ENCODE measurements at places on chromosomes 4 and X.

DNA sequence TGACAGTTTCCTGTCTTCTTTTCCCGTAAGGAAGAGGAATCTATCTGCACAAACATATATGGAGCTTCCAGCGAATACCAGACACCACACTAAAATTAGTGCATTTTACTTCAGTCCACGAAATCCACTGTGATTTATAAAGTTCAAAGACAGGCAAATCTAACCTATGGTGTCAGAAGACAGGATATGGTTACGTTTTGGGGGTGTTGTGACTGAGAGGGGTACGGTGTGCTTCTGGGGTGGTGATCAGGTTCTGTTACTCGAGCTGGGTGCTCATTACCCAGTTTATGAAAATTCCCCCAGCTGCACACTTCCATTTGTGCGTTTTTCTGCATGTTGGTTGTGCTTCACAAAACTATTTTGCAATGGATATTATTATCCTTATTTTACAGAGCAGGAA, 10.3 kb downstream of the VGLL1 start:
- DNase-seq, result no peak

GRCh38 chr4:89254847-89255246, 52.8 kb downstream of the GPRIN3 start:
- DNase-seq, result peak; percentile 36

DNA sequence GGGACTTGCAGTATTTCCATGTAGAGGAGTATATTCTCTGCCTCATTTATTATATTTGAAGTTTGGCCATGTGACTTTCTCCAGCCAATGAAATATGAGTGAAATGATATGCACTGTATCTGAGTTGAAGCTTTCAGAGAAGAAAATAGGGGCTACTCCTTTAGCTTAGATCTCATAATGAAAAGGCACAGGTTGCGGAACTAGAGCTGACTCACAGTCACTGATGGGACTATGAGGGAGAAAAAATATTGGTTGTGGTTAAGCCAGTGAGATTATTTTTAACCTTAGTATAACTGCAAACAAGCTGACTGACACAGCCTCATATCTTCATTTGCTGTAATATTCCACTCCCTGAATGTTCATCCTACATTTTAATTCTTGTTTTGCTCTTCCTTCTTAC, 1104.3 kb downstream of the RPA4 start:
- no peak for DNase-seq

DNA sequence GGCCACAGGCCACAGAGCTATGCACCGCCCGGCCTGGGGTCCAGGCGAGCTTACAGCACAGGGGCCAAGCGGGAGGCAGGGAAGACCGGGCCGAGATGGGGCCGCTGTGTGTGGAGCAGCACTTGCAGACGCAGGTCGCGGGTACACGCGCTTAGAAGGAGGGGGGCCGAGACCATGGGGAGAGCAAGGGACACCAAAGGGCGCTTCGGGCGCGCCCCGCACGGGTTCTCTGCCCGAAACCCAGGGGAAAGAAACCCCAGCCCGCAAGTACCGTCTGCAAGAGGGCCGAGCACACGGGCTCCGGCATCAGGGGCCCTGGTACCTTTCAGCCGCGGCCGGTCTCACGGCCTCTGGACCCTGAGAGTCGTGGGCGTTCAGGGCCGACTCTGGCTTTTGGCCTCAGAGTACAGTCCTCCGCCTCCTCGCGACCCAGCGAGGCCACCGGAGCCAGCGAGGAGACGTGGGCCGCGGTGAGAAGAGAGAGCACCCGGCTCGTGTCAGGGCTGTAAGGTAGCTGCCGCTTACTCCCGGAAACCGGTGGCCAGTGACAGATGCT, 342 bp downstream of the EOLA2 start:
- DNase-seq, result no peak

DNA sequence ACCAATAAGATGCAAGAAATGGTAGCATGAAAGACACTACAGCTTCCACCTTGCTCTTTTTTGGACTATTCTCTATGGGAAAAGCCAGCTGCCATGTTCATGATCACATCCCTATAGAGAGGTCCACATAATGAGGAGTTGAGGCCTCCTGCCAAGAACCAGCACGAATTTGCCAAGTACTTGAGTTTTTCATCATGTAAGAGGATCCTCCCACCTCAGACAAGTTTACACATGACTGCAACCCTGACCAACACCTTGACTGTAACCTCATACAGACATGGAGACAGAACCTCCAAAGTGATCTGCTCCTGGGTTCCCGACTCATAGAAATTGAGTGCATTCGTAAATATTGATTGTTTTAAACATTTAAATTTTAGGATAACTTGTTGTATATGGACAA, 135.2 kb upstream of the TSPAN5 start:
- DNase-seq, result no peak

- peak; percentile 31 for DNase-seq
Observed at GRCh38 chr4:102843938-102844337, 16.6 kb upstream of the UBE2D3 start.

- DNase-seq, result no peak
Observed at GRCh38 chr4:30815685-30816084, 95.5 kb downstream of the PCDH7 start.

- DNase-seq, result no peak
Observed at GRCh38 chr4:95156452-95156765, 392.4 kb downstream of the UNC5C start.

- DNase-seq, result no peak
Observed at GRCh38 chr4:74410272-74410671, 34.7 kb upstream of the AREG start.

GRCh38 chrX:45134315-45134731, 66.4 kb downstream of the DIPK2B start:
- DNase-seq, result no peak

DNA sequence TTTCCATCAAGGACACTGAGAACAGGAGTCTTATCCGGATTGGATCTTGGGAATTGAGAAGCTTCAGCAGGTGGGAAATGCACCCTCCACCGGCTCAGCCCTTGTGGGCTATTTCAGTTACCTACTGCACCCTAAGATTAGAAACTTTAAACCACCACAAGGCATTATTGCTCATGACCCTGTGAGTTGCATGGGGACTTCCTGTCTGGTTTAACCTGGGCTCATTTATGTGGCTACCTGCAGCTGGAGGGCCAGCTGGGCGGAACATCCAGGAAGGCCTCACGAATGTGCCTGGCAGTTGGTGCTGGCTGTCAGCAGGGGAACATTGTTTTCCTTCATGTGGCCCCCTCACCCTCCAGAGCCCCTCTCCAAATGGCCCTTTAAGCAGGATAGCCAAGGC, 164.1 kb downstream of the DEFB131A start:
- DNase-seq, result no peak

- no peak for DNase-seq
Observed at GRCh38 chrX:140765043-140765784, 55.7 kb downstream of the LINC00632 start.

DNA sequence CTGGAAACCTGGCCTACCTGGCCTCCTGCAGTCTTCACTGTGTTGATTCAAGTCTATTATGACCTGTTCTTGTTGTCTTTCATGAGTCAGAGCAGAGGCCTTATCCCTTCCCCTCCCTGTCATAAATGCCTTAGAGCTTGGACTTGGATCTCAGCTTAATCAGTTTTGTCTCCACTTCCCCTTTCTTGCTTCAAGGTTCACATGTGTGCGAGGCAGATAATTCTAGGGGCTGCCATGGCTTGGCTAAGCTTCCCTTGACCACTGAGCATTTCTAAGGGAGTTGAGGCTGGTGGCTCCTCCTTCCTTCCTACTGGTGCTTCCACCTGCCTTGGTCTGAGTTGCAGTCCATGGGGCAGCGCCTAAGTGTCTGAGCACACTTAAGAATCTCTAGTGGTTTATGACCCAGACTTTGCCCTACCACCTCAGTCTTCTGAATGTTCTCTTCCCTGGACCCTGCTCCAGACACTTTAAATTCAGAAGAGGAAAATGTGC, 1.7 kb upstream of the HEPH start:
- no peak for DNase-seq

- DNase-seq, result no peak
Observed at GRCh38 chrX:45872480-45872879, 671.8 kb upstream of the DIPK2B start.

GRCh38 chrX:126825566-126826193, 6.2 kb downstream of the PRR32 start:
- DNase-seq, result no peak

GRCh38 chrX:103276581-103277002, at the start of gene TCEAL5:
Gene TCEAL5 (minus strand): TSS chrX:103276750. CDS start chrX:103274563, 2,187 bp downstream.
- DNase-seq, result no peak

- DNase-seq, result peak; percentile 43
Observed at GRCh38 chr4:122639181-122639580, 18.3 kb upstream of the IL21 start.

GRCh38 chr4:17502756-17503155, 9.1 kb downstream of the QDPR start:
- peak; percentile 16 for DNase-seq

DNA sequence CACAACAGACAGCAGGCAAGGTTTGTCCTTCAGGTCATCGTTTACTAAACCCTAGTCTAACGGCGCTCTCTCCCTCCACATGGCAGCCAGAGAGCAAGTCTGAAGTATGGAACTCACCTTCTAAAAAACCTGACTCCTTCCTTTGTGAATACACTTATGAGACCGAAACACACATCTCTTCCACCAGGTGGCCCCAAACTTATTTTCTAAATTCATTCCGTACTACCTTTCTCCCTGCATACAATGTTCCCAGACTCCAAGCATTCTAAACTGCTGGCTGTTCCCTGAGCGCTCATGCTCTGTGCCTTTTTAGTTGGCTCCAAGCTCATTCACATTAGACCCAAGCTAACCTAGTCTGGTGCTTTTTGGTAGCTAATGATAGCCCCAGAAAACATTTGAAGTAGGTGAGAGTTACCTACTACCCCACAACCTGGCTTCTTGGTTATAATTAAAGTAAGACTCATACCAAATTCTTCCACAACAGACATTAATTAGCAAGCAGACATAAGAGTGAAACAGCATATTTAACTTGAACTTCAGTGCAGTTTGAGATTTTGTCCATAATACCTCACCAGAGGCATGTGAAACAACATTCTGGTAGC, 67.6 kb upstream of the DCLK2 start:
- DNase-seq, result peak; percentile 77

- DNase-seq, result peak; percentile 47
Observed at GRCh38 chrX:41526925-41527324, 79.8 kb downstream of the NYX start.

- no peak for DNase-seq
Observed at GRCh38 chr4:88091378-88091777, 67.1 kb downstream of the ABCG2 start.

DNA sequence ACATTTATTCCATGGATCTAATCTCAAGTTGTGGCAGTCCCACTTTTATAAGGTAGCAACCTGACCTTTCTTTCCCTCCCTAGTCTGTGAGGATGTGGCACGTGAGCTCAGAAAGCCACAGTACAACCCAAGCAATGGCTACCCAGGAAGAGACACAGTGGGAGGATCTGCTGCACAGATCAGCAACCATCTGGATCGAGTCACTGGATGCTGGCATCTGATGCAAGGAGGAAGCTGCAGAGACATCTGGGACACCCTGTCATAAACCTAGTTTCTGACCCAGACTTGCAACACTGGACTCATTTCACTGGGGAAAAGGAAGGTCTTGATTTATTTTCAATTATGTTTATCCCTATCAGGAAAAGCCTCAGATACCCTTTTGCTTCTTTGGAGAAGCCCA, 327.1 kb downstream of the PAPSS1 start:
- DNase-seq, result peak; percentile 9

DNA sequence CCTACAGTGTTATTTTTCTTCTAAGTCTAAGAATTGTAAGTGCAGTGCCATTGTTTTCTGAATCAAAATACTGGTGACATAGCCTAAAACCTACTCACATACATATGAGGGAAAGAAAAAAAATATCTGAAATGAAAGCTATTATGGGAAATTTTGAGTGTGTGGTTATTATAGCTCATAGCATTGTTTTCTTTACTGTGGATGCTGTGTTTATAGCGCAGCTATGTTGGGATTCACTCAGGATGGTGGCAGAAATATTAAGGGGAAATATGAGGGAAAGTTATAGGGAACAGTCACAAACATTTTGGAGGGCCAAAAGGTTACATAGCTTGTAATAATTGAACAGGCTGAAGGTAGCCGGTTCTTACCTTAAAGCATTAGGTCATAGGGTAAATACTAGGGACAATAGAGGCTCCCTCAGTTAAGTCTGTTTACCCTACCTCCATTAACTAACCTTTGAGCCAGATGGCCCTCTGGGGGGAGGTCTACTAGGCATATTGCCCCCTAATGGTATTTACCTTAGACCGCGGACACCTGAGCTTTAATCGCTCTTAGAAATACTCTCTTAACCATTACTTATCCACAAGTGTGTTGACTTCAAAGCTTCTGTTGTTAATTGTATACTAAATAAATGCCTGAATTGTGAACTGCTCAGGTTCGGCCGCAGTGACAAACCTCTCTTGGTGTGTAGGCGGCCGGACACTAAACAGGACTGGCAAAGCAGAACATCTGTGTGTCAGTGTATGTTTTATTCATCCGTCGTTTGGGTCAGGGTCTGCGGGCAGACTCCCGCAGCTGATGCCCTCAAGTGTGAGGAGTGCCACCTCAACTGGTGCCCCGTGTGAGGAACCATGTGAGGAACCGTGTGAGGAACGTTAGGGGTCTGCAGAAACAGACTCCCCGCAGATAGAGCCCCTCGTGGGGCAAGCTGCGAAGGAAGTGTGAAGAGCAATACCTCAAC, 21.3 kb upstream of the SULT1B1 start:
- DNase-seq, result no peak

GRCh38 chr4:71593311-71593710, 190.6 kb downstream of the GC start:
- no peak for DNase-seq

DNA sequence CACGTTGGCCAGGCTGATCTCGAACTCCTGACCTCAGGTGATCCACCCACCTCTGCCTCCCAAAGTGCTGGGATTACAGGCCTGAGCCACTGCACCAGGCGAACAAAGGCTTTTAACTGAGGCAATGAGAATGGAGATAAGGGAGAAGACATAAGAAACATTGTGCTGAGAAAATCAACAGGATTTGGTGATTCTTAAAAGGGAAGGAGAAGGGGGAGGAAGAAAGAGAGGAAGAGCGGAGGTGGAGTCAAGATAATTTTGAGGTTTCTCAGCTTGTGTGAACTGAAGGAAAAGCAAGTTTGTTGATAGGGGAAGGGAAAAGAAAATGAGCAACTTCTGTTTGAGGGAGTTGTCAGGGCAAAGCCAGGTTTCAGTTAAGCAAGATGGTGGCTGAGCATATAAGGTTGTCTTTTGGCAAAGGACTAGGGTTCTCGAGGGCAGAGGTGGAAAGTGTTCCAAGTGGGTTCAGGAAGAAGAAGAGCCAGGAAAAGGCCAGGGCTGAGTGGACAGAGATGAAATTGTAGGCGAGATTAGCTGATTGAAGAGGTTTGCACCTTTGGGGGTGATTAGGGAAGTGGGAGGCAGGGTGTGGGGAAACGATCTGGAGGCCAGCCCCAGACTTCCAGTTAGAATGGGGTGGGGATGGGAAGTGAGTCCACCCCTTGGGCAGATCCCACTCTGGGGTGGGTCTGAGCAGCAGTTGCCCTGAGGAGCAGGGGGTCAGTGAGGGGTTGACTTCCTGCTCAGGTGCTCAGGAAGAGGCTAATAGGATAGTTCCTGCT, 7.8 kb downstream of the DOCK11 start:
- no peak for DNase-seq
